ENCODE measurements at places on chromosomes 3 and 15.

DNA sequence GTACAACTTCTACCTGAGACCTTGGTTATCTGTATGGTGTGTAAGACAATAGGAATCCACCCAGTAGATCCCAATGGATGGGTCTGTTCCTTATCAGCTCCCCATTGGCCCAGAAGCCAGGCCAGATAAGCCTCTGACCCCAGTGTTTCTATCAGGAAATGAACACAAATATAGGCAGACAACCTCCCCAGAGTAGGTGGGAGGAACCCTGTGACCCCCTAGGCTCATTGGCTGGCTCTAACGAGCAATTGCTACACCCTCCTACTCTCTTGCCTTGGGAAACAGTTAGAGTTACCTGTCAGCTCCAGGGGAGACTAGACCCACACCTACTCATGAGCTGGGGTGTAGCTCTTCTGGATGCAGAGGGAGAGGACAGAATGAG is 299.9 kb downstream of the UACA start:
- no peak for DNase-seq

DNA sequence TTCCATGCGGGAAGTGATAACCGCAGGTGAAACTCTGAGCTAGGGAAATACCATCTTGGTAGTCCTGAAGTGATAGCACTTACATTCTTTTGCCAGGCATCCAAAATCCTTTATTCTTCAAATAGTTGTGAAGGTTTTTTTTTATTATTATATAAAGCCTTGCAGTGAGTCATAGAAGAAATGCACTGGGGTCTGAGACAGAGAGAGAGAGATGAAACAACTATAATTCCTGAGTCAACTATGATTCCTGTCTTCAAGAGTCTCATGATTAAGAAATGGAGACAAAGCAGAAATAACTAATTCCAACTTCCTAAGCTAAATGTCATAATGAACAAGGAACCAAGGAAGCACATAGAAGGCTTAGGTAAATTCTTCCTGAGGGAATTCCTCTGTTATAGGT is 495.6 kb downstream of the LPP start:
- DNase-seq = peak; percentile 67

DNA sequence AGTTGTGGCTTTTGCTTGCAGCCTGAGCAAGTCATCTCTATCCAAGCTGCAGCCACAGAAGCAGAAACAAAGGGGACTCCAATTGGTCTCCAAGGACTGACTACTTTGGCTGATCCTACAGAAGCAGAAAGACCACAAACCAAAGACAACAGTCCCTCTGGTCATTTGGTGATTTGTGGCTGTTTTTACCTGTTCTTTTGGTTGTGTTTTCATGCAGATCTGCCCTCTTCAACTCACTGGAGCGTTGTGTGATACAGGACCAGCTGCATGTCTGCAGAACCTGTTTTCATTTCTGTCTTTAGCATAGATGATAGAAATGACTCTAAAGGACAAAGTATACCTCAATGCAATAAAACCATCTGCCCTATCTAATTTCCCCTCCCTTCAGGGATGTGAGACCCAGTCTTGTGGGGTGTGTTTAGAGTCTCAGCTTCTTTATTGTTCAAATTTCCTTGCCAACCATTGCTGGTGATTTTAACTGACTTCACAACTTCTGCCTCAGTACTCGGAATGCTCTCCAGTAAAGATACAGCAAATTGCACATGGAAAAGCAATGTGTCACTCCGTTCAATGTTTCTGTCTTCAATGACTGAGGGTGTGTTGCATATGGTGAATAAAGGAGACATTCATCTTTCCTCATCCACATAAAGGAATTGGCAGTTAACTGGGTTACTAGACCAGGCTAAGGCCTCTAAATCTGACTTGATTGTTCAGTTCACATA is 48.9 kb upstream of the SLC7A14 start:
- DNase-seq = no peak

DNA sequence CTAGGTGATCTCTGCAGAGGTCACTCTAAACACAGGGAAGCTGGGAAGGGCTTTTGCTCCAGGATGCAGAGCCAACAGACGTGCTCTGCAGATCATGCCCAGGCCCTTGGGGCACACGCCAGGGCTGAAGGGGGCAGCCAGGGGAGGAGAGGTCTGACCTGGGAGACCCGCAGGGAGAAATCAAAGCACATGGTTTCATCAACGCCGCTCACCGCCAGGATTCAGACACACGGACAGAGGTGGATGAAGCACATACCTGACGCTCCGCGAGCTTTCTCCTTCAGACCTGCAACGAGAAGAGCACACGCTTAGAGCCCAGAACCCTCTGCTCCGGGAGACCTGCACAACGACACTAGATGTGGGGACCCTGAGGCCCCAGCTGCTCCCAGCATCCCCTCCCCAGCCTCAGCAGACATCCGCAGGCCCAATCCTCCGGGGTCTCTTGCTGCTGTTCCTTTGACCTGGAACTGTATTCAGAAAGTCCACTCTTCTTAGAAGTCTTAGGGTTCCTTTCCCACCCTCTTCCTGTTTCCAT is 90.7 kb upstream of the IQSEC1 start:
- DNase-seq = no peak
